SK-N-MC (cell line): ENCODE measurements at places on chromosomes 1 and 21.

DNA sequence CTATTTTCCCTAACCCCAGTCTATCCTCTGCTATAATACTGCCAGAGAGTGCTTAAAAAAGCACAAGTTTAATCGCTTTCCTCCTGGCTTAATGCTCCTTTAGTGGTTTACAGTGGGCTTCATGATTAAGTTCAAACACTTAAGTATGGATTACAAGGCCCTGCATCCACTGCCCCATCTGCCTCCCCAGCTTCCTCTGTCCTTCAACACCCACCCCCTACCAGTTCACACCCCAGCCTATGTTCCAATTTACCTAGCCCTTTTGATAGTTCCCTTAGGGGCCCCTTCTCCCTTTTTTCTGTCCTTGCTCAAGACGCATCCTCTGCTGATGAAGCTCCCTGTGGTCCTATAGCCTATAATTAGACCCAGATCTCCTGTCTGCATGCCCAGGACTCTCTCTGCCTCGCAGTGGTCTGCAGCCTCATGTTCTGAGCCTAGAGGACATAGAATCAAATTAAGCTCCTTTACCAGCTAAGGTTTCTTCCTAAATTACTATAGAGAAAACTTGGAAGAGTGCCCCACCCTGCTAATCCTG, 212.5 kb downstream of the FGGY start:
- no peak for DNase-seq

GRCh38 chr1:115976062-115976920, at the start of gene SLC22A15:
TSS of gene SLC22A15 (plus strand) at chr1:115976513. CDS start at chr1:115976628, 115 bp downstream.
- DNase-seq: no peak

GRCh38 chr1:92536980-92537884, 50.5 kb upstream of the GFI1 start:
- no peak for DNase-seq

- DNase-seq: no peak
Observed at GRCh38 chr1:151352021-151352718, 5.1 kb upstream of the RFX5 start.

DNA sequence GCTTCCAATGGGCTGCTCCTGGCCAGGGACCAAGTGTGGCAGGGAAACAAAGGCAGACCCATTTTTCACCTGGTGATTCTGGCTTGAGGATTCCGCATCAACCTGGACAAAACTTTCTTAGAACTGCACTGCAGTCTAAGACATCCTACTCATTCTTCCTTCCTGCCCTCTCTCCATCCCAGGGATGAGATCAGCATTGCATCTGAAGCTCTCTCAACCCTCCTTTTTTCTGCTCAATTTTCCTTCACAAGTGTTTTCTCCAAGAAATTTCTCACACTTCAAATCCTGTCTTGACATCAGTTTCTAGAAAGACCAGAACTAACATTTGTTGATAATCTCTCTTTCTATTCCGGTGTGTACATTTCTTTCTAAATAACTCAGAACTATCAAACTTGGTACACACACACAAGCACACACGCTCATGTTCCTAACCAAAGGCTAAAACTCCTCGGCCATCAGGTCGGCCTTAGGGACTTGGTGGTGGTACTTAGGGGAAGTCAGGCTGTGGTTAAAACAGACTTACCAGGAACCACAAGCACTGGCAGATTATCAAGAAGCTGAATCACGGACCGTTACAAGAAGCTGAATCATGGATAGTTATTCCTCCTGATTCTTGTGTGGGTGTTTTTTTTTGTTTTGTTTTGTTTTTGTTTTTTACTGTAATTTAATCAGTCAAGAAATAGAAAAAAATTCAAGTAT, 21.0 kb upstream of the CXADR start:
- DNase-seq: no peak

- DNase-seq: no peak
Observed at GRCh38 chr1:2516124-2516523, 10.3 kb downstream of the PANK4 start.

DNA sequence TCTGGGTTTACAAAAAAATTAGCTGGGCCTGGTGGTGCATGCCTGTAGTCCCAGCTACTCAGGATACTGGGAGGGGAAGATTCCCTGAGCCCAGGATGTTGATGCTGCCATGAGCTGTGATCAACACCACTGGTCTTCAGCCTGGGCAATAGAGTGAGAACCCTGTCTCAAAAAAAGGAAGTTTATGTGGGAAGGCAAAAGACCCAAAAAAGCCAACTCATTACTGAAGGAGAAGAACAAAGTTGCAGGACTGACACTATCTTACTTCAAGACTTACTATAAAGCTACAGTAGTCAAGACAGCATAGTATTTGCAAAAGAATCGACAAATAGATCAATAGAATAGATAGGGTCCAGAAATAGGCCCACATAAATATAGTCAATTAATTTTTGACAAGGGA, 9.2 kb upstream of the PTGS2 start:
- no peak for DNase-seq

DNA sequence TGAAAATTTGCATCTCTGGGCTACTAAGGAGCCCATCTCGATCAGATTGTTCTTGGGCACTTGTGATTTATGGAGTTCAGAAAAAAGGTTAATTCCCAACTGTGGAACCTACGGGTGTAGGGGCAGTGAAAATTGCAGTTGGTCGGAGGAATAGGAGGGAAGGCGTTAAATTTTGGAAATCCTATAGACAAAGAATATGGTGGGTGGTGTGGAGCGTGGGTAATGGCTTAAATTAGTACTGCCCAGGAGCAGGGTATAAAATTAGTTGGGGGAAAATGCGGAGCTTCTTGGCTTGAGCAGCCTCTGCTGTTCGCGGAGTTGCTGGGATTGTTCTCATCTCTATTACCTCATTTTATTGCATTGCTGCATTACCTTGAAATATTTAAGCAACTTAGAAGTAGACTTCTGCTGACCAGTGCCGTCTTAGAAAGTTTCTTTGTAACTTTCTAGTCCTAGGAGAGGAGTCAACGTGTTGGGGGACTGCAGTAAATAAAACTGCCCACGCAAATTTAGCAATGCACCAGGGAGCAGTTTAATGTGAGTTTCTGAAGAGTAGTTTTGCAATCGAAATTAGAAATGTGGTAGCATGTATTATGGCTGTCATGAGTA, 514 bp downstream of the S1PR1 start:
- DNase-seq: no peak

DNA sequence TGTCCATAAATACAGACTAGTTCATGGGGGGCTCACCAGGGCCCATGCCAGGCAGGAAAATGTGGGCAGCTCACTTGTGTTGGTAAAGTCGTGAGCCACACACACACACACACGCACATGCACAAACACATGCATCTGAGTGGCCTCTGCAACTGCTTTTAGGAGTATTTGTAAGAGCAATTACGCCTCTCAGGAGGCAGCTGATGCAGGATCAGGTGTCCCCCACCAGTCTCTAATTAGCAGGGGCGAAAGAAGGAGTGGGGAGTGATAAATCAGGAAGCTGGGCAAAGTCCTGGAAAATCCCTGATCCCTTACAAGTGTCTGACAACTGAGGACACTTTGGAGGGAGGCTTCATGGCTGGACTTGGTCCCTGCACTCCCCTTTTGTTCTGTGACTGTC, 5.7 kb upstream of the IVL start:
- DNase-seq: no peak

DNA sequence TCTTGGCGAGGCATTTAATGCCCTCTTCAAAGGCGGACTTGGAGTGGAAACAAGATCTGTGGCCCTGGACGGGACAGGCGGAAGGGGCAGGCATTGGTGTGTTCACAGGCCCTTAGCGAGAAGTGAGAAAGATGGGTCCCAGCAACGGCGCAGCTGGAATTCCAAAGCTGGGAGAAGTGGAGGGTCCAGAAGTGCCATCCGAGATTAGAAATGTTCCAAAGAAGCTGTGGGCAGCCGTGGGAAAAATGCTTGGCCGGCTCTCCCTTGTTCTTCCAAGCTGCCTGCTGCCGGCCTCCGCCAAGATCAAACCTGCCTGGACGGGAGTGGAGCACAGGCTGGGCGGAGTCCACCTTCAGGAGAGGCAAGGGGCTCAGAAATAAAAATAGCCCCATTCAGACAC, 69.4 kb upstream of the ACTRT2 start:
- no peak for DNase-seq

DNA sequence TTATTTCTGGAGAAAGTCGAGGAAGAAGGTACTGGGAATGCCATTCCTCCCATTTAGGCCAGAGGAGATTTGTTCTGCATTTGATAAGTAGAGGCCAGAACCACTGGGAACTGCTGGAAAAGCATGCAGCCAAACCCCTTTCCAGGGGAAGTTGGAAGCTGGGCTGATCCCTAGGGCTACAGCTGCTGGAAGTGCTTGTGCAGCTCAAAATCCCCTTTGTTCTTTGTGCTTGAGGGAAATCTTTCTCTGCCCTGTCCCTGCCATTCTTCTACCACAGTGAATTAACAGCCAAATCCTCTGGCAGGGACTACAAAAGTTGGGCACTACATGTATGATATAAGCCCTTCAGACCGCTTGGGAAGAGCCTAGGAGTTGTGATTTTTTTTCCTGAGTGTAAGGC, 734.1 kb downstream of the LRRIQ3 start:
- no peak for DNase-seq

DNA sequence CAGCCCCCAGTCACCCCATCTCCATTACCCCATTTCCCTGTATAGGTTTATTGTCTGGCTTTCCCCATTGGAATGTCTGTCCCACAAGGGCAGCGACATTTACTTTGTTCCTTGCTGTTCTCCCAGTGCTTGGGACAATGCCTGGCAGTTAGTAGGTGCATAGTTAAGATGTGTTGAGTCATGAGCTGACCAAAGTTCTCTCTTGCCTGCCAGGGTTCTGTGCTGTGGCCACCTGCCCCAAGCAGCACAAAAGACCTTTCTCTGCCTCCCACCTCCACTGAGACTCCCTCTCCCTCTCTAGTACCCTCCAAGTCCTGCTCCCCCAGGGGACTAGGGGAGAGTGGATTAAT, 40.0 kb downstream of the TMCO4 start:
- no peak for DNase-seq

DNA sequence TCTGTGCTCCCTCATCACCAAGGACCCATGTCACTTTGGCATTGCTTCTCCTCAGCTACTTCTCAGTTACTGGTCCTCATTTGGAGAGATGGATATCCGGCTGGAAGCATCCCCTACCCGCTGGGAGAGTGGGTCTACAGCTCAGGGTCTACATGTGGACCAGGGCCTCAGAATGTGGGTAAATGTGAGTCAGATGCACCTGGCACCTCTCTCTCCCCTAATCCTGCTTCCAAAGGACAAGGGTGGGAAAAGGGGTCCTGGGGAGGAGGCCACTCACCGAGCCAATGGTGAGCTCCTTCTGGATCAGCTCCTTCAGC, 908 bp downstream of the S100A6 start:
- no peak for DNase-seq

- no peak for DNase-seq
Observed at GRCh38 chr1:162087111-162087510, 17.6 kb downstream of the NOS1AP start.

DNA sequence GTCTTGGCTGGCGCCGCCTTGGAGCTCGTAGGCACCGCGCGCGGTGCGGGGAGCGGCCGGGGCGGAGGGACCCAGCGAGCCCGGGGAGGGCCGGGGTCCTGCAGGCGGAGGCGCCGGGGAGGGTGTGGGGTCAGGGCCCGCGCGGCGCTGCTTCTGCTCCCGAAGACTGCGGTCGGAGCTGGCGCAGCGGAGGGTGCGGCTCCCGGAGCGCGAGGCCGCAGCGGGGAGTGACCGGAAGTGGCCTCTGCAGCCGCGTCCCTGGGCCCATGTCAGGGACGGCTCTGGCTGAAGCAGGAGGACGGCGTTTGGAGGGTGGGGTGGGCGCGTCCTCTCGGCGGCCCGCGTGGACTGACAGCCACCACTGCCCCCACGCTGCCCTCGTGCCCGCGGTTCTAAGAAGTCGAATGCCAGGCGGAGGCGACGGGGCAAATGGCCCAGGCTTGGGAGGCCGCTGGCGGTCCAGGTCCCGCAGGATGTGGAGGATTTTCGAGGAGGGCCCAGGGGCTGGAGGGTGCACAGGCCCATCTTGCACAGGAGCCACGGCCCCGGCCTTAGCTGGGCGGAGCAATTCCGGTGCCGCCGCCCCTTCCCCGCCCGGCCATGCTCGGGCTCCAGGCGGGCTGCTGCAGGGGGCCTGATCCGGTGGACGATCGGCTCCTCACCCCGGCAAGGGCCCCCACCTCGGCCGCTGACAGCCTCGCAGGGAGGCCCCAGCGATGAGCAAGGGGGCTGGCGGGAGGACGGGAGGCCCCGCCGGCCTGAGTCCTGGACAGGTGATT, 7.7 kb upstream of the ZNF669 start:
- no peak for DNase-seq

- no peak for DNase-seq
Observed at GRCh38 chr1:218347723-218348627, 2.8 kb downstream of the TGFB2 start.

GRCh38 chr1:235366286-235366685, 941 bp upstream of the TBCE start:
- DNase-seq: no peak

- DNase-seq: no peak
Observed at GRCh38 chr1:7962636-7963377, 1.3 kb downstream of the PARK7 start.

- no peak for DNase-seq
Observed at GRCh38 chr1:32828341-32828740, 10.9 kb downstream of the S100PBP start.

DNA sequence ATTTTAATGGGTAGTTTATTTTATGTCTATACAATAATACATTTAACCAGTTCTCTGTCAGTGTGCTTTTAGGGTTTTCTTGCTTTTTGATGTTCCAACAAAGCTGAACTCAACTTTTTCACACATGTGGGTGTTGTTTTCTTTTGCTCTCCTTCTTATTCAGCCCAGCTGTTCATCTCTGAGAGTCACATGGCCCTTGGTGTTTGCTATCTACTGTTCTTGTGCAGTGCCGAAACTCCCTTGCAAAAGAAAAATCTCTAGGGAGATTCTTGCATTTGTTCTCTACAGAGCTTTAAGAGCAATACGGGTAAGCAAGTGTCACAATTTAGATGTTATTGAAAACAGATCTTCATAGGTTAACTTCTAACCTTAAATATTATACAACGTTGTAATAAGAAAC, 281.1 kb upstream of the CXADR start:
- DNase-seq: no peak

DNA sequence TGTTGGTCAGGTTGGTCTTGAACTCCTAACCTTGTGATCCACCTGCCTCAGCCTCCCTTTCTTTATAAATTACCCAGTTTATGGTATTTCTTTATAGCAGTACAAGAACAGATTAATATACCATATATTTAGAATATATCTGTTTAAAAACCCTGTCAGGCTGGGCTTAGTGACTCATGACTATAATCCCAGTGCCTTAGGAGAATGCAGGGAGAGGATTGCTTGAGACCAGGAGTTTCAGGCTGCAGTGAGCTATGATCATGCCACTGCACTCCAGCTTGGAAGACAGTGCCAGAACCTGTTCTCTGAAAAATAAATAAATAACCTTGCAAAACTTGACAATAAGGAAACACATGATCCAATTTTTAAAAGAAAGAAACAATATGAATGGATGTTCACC, 43.9 kb downstream of the ZNF684 start:
- DNase-seq: no peak
